Endothelial cell of umbilical vein (primary cell): ENCODE measurements at places on chromosomes 6 and 20.
A peak's percentile ranks its signal among the peaks of the same experiment; 100 is the strongest.

DNA sequence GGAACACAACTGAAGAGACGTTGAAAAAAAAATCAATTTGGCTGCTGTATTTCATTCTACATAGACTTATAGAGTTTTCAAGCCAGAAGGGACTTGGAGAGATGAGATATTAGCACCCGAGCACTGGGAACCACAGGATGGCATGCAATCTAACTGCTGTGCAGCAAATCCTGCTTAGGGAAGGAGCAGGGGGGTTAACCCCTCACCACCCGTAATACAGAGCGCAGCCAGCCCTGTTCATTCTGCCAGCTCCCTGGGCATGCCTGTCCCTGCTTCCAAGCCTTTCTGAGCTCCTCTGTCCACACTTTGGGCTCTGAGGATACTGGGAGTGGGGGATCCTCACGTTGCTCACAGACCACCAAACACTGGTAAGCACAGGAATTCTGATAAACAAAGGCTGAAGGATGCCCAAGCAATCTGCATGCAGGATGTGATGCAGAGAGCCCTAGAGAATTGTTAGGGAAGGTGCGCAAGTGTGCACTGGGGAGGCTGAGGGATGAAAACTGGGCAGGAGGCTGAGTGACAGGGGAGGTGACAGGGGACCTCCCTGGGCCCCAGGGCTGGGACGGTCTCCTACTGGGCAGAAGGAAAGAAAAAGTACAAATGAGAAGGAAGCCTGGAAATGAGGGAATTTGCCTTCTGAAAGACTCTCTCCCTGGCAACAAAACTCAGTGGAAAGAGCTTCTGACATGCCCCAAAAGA lies 34.0 kb downstream of the CPNE5 start:
- no peak for DNase-seq

DNA sequence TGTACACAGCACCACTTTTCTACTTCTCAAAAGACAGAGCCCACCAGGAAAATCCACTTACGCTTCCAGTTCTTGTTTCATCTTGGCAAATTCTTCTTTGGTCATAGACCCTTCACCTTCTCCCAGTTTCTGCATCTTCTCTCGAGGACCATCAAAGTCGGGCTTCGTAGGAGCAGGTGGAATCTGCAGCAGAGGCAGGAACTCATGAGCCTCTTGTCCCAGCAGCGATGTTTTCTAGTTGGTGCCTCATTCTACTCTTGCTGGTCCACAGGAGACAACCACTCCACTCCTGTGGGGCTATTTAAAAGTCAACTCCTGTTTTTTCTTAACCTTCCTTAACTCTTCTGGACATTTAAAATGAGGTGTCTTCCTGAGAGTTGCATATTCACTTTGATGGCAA lies 14.7 kb downstream of the SNX5 start:
- no peak for DNase-seq

DNA sequence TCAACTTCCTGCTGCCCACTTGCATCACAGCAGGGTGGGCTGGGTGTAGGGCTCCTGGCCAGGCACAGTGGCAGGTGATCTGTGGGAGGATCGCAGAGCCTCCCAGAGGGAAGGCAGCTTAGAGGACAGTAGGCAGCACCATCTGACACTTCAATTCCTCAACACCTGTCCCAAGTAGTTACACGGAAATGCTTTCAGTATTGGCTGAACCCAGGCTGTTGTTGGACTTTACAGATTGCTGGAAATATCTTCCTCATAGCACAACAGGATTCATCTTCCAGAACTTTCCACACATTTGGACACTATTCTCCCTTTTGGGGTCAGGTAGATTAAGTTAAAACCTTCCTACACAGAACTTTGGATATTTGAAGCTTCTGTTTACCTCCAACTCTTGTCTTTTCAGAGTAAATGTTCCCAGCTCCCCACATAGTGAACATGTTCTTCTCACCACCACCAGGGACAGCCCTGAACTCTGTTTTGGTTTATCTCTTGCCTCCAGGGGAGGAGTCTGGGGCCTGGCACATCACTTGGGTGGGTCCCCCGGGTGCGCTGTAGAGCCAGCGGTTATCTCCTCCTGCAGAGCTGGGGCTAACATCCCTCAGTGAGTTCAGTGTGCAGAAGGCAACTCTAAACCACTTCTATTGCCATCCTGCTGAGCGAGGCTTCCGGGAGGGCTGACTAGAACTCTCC lies 3.5 kb upstream of the SLC22A2 start:
- no peak for DNase-seq

GRCh38 chr20:51569815-51570738 lies 27.6 kb upstream of the NFATC2 start:
- DNase-seq, result peak; percentile 26

DNA sequence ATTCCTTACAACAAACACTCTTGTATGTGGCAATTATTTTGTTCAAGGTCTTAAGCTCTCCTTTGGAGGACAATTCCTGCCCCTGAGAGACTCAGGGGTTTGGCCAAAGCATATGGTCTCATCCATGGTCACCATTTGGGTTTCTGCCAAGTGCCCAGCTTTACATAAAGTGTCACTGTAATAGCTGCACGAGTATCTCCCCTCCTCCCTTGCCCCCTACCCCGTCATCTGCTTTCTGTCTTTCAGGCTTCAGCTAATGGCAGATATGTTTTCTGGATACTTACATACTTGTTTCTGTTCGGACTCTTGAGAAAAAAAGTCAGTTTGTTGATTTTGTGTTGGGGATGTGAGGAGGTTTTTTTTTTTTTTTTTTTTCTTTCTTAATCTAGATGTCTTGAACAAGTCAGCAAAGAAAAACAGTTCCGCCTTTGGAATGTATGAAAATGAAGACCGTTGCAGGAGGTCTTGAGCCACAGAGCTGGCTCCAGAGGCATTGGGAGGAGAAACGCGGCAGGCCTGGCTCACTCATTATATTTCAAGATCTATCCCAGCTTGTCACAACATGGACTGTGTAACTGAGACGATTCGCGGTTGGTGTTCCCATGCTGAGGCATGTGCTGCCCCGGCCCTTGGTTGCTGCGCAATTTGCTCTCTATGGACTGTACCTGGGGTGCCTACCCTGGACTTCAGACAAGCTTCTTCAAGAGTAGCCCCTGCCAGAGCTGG lies 32.6 kb upstream of the STX16 start:
- DNase-seq, result no peak

DNA sequence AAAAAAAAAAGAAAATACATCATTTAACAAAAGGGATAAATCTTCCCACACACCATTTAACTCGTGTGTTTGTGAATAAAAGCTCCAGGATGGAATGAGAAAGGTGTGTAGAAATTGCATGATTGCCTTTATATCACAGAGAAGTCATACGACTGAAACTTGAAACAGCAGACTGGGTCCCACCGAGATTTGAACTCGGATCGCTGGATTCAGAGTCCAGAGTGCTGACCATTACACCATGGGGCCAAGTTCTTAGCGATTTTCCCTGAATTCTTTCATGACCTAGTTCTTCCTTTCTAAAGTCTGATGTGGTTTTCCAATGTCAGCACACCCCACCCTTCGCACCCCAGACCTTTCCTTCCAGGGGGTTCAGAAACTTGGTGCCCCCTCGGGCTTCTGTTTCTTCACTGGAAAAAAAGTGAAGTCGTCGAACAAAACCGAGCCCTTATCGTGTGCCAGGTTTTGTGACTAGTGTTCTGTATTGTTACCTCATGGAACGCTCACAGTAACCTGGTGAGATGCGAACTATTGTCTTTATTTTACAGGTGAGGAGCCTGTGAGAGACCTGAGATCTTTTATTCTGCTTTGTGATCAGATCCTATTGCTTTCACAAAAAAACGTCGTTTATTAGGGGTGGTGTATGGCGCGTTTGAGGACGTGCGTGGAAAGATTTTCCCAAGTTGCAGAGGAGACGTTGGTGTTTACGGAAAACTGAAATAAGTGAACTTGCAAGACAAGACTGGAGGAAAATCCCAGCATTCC lies 120.8 kb downstream of the OR2B2 start:
- DNase-seq, result peak; percentile 88

- no peak for DNase-seq
Measured at GRCh38 chr6:19562468-19562867, 274.7 kb upstream of the ID4 start.

DNA sequence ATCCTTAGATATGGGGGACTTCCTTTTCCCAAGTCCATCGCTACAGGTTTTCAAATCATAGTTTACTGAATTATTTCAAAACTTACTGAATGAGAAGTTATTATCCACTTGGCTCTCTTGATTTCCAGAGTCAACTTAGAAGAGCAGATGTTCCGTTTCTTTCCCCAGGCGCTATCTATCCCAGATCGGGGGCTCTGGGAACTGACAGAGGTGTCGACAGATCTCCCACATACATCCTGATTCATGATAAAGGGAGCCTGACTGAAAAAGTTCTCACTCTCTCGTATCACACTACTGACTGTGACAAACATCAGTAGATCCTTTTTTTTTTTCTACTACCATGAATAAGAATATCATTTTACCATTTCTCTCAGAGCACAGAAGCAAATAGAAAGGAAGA lies 654.8 kb downstream of the RNF144B start:
- no peak for DNase-seq

DNA sequence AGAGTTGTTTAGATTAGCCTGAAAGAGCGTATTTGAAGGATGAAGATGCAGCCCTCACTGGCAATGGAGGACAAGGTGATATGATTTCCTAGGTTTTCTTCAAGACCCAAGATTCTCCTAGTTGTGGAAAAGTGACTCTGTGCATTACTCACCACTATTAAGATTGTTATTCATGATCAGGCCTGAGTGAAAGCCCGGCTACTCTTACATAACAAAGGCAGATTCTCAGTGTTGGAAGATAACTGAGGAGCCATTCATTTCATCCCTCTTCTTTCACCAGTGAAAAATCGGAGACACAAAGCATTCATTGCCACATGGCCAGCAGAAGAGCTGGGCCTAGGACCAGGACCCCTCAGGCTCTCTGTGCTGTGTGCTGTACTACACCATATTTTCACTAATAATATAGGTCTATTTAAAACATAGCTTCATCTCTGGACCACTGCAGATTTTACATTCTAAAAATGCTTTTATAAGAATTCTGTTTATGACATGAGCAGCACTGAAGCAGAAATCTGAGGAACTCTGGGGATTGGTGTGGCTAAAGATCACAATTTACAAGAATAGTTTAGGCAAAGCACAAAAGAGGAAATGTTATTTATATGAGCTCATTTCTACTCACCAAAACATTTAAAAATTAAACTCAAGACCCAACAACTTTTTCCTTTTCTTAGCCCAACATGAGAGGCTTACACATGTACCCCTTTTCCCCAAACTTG lies 181.9 kb upstream of the CCN2 start:
- DNase-seq, result peak; percentile 83

- DNase-seq, result no peak
Measured at GRCh38 chr6:124234801-124235200, 431.1 kb downstream of the NKAIN2 start.

- peak; percentile 35 for DNase-seq
Measured at GRCh38 chr6:4021854-4022695, 56.9 kb downstream of the FAM217A start.

DNA sequence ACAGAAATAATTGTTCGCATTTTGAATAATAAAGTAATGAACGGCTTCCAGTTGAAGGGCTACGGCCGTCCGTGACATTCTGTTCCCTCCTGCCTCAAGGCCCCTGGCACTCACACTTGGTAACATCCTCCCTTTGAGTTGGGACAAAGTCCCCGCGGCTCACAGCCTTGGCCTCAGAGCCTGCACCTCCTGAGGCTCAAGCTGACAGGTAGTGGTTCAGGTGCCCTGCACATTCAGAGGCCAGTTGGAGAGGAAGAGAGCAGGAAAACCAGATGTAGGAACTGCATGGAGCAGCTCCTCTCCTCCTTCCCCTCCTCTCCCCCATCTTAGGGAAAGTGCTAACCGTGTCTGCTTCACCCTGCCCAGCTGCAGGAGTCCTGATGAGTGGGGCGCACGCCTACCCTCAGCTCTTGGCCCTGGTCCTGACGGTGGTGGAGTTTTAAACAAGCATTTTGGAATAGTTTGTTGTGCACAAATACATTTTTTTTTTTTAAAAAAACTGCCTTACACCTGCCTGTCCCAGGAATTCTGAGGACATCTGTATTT lies 393.1 kb downstream of the SMOC2 start:
- no peak for DNase-seq

GRCh38 chr6:26158581-26159356 lies 71.5 kb downstream of the HFE start:
- peak; percentile 67 for DNase-seq

GRCh38 chr20:3815703-3816315 lies 4.5 kb upstream of the AP5S1 start:
- DNase-seq, result no peak

- DNase-seq, result no peak
Measured at GRCh38 chr20:13648291-13649228, 9.8 kb upstream of the TASP1 start.

DNA sequence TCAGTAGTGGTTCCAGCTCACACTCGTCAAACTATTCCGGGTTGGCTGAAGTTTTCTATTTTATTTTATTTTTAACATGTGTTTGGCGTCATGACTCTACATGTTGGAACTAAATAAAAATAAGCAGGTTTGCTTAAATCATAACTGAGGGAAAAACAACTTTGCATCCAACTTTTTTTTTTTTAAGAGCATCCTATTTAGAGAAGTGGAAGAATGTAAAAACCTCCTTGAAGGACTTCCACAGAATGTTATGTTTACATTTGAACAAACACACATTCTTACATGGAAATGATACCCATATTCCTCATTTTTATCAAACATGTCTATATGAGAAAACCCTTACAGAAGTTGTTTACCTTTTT lies 659 bp downstream of the PRDM1 start:
- DNase-seq, result no peak

DNA sequence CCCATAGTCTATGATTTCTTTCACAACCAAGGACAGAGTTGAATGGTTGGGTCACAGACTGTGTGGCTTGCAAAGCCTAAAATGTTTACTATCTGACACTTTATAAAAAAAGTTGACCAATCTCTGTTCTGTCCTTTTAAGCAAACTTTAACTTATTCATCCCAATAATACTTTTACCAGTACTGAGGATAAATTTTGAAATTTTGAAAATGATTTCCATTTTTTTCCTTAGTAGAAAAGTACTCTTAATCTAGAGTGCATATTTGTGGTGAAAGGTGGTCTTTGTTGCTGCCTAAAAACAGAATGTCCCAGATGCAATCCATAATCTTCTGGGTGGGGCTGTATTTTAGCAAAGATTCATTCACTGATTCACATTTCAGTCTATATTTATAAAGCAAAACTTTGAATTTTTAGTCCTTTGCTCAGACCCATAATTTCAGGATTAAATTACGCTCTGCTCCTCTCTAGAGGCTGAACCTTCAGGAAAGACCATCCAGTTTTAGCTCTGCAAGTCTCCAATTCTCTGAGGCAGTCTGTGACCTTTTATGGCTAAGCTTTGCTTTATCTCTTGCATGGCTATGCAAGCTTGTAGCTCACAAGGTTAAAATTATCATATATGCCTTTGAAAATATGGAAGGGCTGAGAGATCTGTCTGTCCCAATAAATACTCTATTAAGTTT lies 573.5 kb downstream of the COL12A1 start:
- no peak for DNase-seq

GRCh38 chr6:109344226-109344625 lies 38.0 kb downstream of the CD164 start:
- no peak for DNase-seq

DNA sequence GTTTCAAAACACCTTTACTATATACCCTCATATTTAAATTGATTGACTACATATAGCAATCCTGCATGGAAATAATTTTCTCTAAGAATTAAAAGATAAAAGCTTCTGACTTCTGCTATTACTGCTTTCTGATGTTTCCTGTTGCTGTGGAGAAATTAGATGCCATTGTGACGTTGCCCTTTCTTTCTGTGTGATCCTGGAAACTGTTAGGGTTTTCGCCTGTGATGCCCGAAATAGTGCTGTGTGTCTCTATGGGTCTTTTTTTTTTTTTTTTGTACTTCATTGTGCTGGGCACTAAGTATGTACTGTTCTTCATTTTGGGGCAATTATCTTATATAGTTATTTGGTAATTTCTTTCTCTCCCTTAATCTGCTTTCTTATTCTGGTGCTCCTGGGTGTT lies 205.0 kb downstream of the ARID1B start:
- no peak for DNase-seq
